Hepatic stellate cell (primary cell): ENCODE measurements at places on chromosomes 3 and 15.

DNA sequence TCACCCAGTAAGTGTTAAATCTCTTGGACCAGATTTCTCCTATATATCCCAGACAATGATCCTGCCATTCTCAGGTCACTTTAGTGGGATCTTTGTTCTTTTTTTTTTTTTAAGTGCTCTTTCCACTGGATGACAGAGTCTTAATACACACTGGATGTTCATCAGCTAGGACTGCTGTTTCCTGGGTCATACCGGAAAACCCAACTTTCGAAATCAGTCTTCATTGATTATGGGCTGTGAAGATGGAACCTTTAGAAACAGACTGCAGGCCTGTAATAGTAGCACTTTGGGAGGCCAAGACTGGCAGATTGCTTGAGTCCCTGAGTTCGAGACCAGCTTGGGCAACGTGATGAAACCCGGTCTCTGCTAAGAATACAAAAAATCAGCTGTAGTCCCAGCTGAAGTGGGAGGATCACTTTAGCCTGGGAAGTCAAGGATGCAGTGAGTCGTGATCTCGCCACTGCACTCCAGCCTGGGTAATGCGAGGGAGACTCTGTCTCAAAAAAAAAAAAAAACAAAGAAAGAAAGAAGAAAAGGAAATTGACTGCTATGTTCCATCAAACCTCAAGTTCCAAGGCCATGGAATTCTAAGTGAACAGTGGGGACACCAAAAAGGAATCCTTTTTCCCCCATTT, 2.3 kb downstream of the EOGT start:
- DNase-seq: no peak

- DNase-seq: no peak
Measured at GRCh38 chr3:14177580-14178246, 688 bp downstream of the XPC start.

DNA sequence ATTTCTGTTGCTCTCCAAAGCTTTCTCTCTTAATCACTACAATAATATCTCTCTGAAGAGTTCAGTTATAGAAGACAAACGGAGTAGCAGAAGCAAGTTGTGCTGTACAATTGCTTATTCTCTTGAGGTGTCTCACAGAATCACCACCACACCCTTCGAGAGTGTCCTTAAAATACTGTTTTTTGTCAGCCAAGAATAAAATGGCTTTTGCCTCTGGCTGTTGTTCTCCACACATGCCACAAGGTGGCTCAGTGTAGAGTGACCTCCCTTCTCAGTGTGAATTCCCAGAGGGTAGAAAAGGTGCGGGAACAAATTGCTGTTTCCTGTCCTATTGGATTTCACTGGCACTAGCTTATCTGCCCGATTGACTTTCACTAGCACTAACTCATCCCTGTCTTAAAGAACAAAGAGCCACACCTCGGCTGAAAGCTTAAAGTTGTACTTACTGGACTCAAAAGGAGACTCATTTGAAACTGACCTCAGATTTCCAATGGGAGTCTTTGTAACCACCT, 134.2 kb upstream of the SATB1 start:
- DNase-seq: peak; percentile 0

- peak; percentile 74 for DNase-seq
Measured at GRCh38 chr15:60392986-60393790, 4.6 kb downstream of the ANXA2 start.

- peak; percentile 18 for DNase-seq
Measured at GRCh38 chr3:160226026-160226907, 1.0 kb downstream of the C3orf80 start.

GRCh38 chr3:161647936-161648470, 151.4 kb downstream of the OTOL1 start:
- no peak for DNase-seq

DNA sequence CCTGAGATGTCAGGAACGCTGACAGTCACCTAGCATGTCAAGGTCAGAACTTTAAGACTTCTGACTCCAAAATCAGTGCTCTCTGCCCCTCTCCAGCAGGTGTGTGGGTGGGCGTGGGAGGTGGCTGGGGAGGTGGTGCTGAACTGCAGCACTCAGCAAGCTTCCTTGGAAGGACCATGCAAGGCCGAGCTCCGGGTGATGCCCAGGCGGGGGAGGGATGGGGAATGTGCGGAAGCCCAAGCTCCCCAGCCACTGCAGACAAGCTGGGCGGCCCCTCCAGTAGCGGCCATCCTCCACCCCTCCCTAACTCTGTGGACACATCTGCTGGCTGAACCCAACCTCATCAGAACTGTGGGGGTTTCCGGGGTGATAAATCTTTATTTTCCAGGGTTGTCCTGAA, 296.6 kb downstream of the TLE3 start:
- DNase-seq: no peak

GRCh38 chr3:21750831-21751391, at the start of gene ZNF385D:
Gene ZNF385D, minus strand, starts transcription at chr3:21751210. Its CDS starts 294 bp downstream, at chr3:21750916.
- DNase-seq: peak; percentile 13

DNA sequence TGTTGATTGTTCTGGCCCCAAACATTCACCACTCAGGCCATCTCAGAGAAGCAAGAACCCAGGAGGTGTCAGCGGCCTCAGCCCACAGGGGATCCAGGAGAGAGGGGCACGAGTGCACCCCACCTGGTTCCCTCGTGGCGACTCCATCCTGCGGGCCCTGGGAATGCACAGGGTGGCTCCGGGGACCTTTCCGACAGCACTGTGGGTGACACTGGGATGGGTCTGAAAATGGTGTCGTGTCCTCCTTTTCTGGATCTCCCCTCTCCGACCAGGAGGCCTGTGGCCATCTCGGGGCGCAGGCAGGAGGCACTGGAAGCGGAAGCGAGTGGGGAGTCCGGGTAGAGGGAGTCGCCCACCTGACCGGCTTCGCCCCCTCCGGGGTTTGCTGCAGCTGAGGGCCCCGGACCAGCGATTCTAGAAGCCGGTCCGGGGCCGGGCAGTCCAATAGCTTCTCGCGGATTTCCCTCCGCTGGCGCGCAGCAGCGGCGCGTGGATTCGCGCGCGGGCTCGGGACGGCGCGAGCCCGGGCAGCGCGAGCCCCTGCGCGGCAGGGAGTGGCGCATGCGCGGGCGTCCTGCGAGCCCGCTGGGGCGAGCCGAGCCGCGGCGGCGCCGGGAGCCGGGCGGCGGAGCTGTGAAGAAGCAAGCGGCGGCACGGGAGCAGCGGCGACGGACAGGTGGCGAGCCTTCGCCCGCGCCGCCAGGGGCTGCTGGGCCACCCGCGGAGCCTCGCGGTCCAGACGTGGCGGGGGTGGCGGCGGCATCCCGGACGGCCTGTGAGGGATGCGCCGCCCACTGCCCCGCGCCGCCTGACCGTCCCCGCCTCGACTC, at the start of gene DOCK3:
DOCK3 (plus strand) TSS at position 579 of the 830 bp plus-strand sequence. CDS start 337 bp downstream, outside the sequence.
- peak; percentile 69 for DNase-seq

DNA sequence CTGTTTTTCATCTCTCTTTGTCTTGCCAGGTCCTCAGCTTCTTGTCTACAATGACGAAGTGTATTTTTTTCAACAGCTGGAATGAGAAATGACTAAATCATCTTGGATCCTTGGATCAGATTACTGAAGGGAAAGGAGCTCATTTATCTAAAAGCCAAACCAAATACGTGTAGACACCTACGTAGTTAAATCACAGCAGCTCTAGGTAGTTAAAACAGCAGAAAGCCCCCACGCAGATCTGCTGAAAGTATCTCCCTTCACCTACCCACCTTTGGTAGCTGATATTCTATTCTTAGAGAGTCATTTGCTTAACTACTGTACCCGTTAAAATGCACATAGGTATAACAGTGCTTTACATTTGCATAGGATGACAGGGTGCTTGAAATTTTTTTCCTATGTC, 105.5 kb upstream of the WNT5A start:
- DNase-seq: no peak

- no peak for DNase-seq
Measured at GRCh38 chr15:69848551-69849231, 249.0 kb downstream of the TLE3 start.

DNA sequence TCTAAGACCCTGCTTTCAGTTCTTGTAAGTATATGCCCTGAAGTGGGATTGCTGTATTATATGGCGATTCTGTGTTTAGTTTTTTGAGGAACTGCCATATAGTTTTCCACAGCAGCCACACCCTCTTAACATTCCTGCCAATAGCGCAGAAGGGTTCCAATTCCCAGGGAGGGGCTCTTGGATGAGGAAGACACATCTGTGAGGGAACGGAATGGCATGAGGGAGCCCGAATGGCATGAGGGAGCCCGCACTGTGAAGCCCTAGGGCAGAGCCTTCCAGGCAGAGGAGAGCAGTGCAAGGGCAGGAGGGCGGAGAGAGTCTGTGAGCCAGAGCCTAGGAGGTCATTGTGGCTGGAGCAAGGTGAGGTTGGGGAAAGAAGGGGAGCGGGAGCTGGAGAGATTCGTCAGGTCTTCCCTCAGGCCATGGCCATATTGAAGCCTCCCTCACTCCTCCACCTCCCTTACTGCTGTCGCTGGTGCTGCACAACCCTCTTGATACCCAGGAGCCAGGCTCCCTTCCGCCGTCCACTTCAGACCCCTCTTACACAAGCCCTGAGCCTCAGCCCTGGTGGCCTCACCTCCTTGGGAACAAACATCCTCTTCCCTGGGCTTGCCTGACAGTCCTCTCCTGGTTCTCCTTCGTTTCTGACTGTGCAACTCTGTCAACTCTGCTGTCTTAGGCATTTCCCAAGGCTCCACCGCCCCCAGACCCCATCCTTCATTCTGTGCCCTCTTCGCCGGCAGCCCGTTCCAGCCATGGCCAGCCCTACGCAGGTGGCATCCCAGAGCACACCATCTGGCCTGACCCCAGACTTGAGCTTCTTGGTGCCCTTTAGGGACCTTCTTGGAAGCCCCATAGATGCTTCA, 51.4 kb downstream of the FGD5 start:
- DNase-seq: no peak

GRCh38 chr3:17579289-17580031, 163.0 kb downstream of the TBC1D5 start:
- DNase-seq: no peak

GRCh38 chr3:5442106-5442785, 254.7 kb downstream of the EDEM1 start:
- no peak for DNase-seq

DNA sequence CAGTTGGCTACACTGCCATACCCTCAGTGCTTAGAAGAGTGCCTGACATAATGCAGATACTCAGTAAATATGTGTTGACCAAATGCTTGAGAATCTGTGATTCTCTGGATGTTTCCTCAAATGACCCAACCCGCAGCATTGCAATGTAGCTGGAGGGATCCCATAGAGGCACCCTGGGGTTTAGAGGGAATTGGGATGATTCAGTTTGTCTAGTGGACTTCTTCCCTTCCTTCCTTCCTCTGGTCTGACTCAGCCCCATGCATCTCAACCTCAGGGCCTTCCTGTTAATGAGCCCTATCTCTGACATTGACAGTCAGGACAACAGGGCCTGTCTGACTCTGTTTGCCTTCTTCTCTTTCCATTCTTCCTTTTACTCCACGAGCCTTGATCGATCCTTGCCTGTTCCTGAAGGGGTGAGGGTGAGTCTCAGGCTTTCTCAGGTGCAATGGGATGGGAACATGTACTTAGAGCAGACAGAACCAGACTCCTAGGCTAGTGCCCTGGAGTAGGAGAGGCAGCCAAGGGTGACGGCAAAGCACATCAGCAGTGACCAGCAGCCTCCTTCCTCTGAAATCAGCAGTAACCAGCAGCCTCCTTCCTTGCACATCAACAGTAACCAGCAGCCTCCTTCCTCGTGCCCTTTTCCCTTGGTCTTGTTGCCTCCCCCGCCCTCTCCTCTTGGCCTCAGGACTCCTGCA, 78.2 kb downstream of the DGKG start:
- peak; percentile 62 for DNase-seq

- no peak for DNase-seq
Measured at GRCh38 chr15:76342058-76342381, 5.4 kb downstream of the ISL2 start.

- DNase-seq: no peak
Measured at GRCh38 chr3:126855374-126855773, 127.5 kb upstream of the PLXNA1 start.

DNA sequence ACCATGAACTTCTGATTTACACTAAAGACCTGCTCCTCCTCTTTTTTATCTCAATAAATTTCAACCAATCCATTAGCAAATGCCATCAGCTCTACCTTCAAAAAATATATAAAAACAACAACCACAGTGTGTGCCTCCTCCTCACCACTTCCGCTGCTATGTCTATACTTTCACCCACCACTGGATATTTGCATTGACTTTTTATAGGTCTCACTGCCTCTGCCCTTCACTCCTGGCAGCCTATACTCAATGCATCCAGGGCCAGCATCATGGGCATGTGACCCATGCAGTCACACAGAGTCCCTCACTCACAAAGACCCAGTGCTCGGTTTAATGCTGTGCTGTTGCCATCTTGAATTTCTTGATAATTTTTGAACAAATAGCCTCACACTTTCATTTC, 53.5 kb upstream of the CCDC54 start:
- no peak for DNase-seq

DNA sequence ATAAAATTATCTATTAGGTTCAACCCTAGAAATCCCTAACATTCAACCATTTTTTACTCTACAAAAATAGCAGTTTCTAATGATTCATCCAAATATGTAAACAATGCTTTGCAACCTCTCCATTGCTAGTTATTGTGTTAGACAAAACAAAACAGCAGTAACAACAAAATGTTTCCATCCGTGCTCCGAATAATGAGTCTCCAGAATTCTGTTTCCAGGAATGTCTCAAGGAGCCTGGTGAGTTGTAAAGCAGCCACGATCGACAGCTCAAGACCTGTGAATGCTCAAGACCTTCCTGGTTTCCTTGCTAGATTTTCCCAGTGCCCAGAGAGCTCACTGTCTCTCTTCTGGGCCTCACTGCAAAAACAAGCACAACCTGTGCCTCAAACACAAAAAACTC, 49.9 kb downstream of the CHRD start:
- no peak for DNase-seq

DNA sequence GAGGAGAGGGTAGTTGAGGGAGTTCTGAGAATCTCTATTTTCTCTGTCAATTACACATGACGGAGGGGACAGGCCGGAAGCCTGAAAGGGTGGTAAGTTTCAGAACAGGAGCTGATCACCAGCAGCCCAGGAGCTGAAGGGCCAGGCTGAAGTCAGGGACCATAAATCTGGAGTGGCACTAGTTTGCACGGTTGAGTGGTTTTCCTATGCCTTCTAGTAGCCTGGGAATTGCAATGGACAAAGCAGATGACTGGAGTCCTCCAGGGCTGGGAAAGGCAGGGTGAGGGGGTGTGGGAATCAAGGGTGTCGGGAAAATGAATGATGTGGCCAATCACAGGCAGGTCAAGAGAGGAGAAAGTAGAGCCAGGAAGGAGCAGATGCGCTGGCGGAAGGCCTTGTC, 72.5 kb downstream of the MAGEF1 start:
- DNase-seq: no peak

GRCh38 chr15:62929000-62929357, 113.6 kb upstream of the TPM1 start:
- DNase-seq: peak; percentile 42
